ENCODE measurements at places on chromosomes 11 and 22.

- no peak for DNase-seq
Observed at GRCh38 chr22:44393066-44393465, 80.3 kb upstream of the SHISAL1 start.

DNA sequence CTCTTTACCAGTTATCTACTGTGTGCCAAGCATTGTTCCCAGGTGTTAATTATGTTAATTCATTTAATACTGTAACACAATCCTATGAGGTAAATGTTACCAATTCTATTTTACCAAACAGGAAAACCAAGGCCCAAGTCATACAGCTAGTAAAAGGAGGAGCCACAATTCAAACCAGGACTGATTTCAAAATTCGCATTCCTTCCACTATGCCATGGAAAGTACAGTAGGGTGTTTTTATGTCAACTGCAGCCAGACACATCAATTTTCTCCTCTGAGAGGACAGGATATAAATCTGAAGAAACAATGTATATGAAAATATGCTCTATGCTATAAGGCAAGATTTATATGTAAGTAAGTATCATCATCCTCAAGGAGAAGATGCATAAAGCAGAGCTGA, 104.3 kb downstream of the RPL27A start:
- DNase-seq, result no peak

- DNase-seq, result no peak
Observed at GRCh38 chr11:73760135-73760678, 667 bp downstream of the RAB6A start.

- DNase-seq, result no peak
Observed at GRCh38 chr11:118928870-118929500, 3.3 kb upstream of the BCL9L start.

DNA sequence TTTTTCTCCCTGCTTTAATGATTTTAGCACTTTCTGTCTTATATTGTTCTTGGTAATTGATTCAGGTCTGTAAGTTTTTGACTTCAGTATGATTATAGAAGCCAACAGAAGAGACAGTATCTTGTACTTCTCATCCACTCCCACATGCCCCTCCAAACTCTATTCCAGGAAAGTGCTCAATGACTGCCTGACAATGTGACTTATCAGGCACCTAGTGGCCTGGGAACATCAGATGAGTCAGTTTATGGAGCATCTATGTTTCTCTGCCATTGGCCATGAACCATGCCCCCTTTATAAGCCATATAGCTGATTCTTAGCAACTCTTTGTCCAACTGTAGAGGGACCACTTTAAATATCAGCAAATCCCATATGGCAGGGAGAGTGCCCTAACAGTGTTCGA, 179.2 kb upstream of the MTMR2 start:
- DNase-seq, result no peak

- DNase-seq, result no peak
Observed at GRCh38 chr11:114259124-114259526, 37.1 kb upstream of the NNMT start.

- DNase-seq, result no peak
Observed at GRCh38 chr11:108873310-108873709, 208.4 kb downstream of the DDX10 start.

DNA sequence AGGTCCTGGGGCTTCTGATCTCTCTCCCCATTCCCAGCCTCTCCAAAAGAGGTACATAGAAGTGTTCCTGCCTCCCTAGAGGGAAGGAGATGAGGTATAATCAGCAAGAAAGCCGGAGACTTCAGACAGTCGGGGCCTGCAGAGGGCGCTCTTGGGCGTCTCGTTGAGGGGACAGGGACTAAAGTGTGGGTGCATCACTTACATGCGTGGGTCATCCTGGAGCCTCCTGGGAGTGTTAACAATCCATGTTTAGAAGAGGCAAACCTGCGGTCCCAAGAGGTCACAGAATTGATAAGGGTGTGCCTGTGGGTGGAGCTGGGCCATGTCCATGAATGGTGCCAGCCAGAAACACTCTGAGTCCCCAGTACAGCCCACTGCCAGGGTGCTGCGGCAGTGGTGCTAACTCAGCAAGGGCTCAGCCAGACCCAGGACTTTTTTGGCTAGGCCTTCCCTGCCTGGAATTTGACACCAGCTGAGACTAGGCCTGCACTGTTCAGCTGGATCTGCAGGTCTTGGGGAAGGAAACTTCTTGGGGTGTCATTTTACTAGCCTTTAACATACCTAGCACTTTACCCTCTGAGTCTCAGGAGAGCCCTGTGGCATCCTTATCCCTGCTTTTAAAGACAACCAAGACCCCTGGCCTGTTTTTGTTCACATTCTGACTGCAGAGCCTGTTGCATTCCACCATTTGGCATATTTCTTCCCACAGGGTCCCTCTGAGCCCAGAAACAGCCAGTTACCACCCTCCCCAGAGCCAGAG, 5.5 kb downstream of the YDJC start:
- no peak for DNase-seq

- DNase-seq, result no peak
Observed at GRCh38 chr11:69905611-69906452, 86.6 kb upstream of the FGF3 start.

DNA sequence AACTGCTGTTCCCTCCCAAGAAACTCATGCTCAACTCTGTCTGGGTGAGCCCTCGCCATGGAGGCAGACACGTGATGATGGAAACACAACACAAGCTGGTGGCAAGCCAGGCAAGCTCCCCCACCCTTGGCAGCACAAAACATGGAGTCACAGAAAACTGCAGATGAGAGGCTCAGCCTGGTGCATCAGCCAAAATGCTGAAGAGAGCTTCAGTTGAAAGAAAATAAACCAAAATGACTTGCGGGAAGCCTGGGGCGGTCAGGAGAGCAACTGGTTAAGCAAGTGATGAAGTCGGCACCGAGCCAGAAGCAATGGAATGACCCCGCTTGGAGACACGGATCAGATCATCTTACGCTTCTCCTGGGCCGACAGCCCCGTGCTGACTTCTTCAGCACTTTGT, 68.3 kb downstream of the C11orf58 start:
- no peak for DNase-seq

DNA sequence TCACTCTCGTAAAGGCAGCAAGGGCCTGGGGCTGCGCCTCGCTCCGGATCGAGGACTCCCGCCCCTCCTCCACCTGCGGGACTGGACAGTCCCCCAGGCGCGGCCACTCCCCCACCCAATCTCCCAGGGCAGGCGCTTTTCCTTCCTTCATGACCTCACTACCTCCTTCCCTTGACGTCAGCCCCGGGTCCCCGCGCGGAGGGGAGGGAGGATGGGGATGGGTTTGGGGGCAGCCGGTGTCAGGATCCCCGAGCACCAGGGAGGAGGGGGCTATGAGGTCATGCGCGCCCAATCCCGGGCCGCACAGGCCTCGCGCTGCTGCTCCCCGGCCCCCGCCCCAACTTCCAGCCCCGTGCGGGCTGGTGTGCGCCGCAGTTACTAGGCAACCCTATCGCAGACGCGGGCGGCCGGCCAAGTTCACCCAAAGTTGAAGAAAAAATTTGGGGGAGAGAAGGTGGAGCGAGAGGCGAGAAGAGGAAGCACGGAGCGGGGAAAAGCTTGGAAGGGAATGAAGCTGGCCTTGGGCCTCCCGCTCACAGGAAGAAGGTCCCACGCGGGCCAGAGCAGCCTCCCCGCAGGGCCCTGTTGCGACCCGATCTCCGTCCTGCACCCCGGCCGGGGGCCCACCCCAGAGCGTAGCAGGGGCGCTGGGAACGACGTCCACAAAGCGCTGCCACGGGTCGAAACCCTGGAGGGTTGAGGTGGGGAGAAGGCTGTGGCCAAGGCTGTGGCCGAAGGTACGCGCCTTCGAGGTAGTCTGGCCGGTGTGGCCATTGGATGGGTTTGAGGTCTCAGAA, 8.3 kb downstream of the WT1 start:
- DNase-seq, result no peak

GRCh38 chr22:45962756-45963324, 14.1 kb downstream of the WNT7B start:
- no peak for DNase-seq

DNA sequence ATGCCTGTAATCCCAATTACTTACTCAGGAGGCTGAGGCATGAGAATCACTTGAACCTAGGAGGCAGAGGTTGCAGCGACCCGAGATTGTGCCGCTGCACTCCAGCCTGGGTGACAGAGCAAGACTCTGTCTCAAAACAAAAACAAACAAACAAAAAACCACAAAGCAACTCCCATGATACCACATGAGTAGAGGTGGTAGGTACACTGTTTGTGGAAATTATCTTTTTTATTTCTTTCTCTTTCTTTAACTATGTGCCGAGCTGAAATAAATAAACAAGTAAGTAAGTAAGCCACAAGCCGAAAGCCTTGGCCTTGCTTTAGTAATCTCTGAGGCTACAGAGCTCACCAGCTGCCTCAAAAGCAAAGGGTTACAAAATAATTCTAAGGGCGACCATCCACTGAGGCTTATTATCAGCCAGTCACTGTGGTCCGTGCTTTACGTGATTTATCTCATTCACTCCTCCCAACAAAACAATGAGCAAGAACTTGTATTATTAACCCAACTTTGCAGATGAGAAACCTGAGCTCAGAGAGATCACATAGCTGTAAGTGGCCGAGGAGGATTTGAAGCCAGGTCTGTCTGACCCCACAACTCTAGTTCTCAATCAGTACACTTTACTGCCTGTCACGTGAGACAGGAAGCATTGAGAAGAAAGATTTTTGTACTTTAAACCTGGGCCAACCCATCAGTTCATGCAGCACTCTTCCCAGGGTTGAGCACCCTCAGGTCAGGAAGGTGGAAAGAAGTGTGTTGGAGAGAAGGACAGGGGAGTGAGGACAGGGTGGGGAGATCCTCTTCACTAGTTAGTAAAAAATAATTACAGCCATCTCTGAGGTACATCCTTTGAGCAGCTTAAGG, 69.8 kb upstream of the MTMR2 start:
- DNase-seq, result no peak

DNA sequence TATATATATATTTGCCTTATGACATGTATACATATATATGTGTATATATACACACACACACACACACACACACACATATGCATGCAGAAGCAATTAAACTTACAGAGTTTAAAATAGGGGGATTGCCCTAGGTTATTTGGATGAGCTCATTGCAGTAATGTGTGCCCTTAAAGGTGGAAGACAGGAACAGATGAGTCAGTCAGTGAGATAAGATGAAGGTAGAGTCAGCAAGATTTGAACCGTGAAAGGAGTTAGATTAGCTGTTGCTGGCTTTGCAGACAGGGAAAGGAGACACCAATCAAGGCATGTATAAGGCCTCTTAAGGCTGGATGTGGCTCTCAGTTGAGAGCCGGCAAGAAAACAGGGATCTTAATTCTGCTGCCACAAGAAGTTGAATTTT, 902.4 kb upstream of the RAG2 start:
- no peak for DNase-seq

- no peak for DNase-seq
Observed at GRCh38 chr22:44741929-44742328, 10.4 kb upstream of the ARHGAP8 start.

GRCh38 chr11:98561252-98561651, 459.5 kb upstream of the CNTN5 start:
- no peak for DNase-seq

- no peak for DNase-seq
Observed at GRCh38 chr22:43334378-43334777, 8.8 kb downstream of the SCUBE1 start.

DNA sequence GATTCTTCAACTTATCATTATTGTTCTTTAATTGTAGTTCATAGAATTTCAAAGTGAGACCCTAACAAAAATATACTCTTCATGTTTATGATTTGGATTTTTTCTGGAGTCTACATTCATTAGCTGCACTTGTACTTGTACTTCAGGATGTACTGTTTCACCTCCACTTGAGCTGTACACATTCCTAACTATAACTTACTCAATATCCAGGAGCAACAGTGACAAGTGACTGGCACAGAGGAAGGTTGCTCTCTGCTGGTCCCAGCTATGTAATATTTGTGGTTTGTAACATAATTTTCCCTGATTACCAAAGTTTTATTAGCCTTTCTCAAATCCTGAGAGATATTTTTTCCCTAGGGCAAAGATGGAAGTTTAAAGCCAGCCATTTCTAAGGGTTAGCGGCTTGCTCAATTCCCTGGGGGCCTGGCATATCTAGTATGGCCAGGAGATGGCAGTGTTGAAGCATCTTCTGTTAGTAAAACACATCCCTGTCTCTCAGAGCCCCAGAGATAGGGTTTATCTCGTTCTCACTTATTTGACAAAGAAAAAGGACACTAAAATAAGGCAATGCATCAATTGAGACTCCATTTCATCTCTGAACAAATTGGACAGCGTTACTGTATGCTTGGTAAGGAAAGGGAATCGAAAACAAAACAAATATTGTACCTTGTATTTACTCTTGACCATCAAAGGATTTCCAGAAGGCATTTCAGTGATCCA, 14.2 kb downstream of the OR52A5 start:
- DNase-seq, result peak; percentile 34

DNA sequence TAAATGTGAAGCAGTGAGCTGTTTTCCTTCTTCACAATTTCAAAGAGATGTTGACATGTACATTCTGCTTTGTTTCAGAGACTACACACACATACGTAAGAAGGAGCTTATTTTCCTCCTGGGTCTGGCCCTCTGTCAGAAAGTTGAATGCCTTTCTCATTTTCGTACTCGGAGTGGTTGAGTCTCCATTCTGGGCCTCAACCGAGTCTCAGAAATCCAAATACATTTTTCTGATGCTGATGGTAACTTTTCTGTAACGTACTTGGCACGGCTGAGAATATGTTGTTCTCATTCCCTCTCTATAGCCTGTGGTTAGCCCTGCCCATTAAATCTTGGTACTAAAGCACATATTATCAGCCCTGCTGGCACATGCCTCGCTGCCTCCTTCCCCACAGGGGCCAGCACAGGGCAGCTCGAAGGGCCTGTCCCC, 25.3 kb downstream of the PARVA start:
- DNase-seq, result no peak

- DNase-seq, result no peak
Observed at GRCh38 chr22:31895411-31896123, 48.8 kb upstream of the YWHAH start.

DNA sequence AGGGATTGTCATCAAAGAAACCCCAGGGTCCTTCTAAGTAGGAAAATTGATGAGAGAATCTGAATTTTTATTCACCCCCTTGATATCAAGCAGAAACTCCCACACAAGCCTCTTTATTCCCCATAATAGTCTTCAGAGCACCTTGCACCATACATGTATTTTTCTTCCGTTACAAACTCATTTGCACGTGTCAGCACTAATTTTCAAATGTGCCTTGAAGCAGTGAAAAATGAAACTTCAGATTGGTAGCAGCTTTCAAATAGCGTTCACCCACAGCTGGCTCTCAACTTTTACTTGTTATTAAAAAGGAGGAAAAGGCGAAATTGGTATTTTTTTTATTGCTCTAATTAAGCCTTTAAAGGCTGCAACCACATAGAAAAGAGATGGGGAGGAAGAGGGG, 343.0 kb upstream of the TENM4 start:
- no peak for DNase-seq

DNA sequence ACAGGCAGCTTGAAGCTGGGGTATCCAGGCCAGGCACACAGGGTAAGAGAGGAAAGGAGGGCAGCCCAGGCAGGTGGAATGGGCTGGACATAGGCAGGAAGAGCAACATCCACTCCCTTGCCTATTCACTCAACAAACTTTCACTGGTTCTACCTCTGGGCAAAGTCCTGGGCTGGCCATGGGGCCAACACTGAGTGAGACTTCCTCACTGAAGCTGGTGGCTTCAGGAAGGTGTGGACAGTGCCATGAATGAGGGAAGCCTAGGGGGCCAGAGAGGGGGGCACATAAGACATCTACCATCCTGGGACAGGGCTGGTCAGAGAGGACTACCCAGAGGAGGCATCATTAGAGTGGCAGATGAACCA, 44.9 kb upstream of the TCF20 start:
- DNase-seq, result no peak

Data from CD4-positive, alpha-beta memory T cell (primary cell).